ENCODE measurements at places on chromosomes 2 and 18.

DNA sequence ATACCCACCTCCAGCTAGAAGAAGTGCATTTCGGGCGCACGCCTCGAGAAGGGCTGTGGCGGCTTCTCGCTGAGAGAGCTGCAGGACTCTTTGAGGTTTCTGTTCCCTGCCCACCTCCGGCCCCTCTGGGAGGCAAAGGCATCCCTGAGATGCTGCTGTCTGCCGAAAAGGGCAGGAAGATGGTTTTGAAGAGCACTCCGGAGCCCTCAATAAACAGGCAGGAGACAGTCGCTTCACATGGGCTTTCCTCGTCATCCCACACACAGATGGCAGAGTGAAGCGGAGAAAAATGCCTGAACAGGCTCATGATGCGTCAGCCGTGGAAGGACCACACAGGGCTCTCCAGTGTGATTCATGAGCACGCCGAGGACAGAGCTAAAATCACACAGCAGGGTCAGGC lies 25.4 kb upstream of the GLI2 start:
- DNase-seq = peak; percentile 19

GRCh38 chr18:45783097-45784075 lies 42.1 kb upstream of the SIGLEC15 start:
- peak; percentile 65 for DNase-seq

GRCh38 chr2:224009605-224010315 lies 29.3 kb downstream of the SERPINE2 start:
- peak; percentile 57 for DNase-seq

DNA sequence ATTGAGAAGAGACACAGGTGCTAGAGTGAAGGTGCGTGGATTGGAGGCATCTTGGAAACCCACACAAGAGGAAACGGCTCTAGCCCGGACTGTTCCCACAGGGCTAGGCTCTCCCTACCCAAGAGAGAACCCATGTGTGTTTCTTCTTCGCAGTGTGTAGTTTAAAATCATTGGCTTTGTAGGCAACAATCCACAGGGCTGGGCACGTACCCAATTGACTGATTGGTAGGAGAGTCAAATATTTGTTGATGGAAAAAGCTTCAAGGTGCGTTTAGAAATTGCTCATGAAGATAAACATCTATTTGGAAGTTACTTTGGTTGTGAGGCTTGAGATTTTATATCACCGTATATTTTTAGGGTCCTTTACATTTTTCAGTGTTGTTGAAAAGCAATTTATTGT lies 13.2 kb upstream of the YWHAQ start:
- DNase-seq = no peak

DNA sequence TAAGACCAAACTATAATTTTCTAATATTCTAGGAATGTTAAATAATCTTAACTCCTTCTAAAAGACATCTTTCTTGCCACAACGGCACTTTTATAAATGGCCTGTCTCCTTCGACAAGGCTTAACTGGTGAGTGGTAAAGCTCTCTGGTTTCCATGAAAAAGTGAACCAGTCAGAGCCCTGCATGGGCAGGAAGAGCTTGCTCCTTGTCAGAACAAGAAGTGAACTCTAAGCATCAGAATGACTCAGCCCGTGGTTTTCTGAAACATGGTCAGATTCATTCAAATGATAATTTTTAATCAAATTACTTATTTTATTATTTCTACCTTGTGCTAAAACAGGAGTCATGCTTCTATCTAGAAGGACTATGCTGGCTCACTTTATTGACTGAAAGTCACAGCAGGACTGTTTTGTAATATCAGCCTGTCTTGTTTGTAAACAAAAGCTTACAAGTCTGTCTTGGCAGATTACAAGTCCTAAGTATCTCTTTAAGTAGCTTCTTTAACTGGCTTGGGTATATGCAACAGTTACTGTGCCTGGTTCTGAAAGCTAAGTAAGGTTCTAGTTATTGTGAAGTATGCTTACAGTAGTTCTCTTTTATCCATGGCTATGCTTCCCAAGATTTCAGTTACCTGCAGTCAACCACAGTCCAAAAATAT lies 245.4 kb downstream of the NAPG start:
- peak; percentile 16 for DNase-seq

DNA sequence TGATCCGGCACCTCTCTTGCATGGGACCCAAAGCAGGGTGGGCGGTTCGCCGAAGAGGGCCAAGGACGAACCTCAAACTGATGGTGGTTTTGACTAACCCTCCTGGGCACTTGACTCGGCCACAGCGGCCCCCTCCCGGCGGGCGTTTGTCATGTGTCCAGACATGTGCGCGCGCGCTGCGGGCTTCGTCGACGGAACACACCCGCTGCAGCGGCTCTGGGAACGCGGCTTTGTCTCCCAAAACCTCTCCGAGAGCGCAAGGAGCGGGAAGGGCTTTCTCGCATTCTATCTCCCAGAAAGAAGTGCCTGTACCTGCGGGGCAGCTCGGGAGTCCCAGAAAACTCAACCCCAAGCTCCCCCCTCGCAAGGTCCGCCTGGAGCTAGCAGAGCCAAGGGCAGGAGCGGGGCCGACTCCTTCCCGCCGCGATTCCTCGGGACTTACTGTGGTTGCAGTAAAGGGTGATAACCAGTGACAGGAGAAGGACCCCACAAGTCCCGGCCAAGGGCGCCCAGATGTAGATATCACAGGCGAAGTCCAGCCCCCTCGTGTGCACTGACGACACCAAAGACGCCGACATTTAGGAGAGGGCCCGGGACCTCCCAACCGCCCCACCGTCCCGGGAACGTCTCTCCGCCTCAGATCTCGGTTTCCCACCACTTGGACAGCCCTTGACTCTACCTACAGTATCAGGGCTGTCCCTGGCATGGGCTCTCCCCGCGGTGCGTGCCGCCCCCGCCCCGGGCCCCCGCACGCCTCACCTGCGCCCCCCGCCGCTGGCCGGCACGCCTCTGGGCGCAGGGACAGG lies 1.6 kb downstream of the CD8A start:
- peak; percentile 37 for DNase-seq

DNA sequence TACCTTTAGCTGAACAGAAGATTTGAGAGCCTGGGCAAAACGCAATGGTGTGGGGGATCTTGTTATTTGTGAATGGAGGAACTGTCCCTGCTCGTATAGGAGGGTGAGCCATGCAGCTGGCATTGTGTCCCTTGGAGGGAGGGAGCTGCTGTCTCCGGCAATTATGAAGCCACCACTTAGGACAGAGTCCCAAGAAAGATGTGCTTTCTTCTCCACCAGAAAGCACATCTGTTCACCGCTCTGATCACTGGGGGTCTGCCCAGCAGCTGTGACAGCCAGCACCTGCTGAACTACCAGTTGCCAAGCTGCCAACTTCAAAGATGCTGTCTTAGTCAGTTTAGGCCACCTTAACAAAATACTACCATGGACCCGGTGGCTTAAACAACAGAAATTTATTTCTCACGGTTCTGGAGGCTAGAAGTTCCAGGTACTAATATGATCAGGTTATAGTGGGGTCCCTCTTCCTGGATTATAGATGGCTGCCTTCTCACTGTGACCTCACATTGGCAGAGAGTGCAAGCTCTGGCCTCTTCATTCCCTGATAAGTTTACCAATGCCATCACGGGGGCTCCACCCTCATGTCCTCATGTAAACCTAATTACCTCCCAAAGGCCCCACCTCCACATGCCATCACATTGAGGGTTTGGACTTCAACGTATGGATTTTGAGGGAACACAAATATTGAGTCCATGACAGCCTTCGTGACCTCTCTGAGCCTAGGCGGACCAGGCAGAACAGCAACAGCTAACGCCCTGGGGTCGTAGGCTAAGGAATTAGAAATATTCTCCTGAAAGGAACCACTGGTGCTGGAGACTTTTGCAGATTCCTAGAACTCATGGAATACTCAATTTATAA lies 148.3 kb downstream of the RHBDD1 start:
- no peak for DNase-seq

- peak; percentile 57 for DNase-seq
Measured at GRCh38 chr2:120520929-120521912, 175.3 kb downstream of the INHBB start.

DNA sequence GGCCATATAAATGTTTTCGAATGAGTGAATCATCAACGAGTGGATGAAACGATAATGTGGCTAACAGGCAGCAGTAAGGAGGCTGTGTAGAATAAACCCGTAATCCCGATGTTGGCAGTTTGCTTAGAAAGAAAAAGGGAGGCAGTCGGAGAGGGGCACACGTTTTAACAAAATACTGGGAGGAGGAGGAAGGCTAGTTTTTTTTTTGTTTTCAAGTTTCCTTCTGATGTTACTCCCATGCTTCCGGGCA lies 476 bp upstream of the MSH2 start:
- DNase-seq = peak; percentile 73

DNA sequence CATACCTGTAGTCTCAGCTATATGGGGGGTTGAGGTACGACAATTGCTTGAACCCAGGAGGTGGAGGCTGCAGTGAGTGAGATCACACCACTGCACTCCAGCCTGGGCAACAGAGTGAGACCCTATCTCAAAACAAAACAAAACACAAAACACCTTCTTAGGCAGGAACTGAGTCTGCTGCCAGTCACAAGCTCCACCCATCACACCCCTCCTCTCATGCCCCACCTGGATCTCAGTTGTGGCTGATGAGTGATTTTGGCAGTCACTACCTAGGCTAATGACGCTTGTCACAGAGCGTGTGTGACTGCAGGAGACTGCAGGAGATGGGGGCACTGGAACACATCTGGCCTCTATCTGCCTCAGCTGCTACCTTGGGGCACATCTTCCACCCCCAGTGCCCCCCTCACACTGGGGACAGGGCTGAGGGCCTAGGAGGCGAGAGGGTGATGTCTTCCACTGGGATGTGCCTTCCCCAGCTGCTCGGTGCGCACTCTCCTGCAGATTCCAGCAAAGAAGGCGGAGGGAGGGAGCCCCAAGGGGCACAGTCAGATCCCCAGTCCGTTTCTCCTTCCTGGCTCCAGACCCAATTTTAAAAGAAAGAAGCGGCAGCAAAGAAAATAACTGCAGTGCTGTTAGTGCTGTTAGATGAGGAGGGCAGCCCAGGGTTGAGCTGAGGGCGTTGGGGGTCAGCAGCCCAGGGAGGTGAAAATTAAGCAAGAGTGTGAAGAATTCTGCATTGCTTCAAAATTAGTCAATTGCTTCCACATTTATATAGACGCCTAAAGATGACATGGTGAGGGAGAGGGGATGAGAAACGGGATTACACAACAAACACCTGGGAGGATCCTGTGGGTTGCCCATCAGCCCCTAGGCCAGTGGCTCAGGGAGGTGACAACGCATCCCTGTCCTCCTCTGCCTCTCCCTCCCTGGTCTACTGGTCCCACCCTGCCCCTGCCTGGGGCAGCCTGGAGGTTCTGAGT lies 143.6 kb upstream of the HAAO start:
- DNase-seq = no peak

DNA sequence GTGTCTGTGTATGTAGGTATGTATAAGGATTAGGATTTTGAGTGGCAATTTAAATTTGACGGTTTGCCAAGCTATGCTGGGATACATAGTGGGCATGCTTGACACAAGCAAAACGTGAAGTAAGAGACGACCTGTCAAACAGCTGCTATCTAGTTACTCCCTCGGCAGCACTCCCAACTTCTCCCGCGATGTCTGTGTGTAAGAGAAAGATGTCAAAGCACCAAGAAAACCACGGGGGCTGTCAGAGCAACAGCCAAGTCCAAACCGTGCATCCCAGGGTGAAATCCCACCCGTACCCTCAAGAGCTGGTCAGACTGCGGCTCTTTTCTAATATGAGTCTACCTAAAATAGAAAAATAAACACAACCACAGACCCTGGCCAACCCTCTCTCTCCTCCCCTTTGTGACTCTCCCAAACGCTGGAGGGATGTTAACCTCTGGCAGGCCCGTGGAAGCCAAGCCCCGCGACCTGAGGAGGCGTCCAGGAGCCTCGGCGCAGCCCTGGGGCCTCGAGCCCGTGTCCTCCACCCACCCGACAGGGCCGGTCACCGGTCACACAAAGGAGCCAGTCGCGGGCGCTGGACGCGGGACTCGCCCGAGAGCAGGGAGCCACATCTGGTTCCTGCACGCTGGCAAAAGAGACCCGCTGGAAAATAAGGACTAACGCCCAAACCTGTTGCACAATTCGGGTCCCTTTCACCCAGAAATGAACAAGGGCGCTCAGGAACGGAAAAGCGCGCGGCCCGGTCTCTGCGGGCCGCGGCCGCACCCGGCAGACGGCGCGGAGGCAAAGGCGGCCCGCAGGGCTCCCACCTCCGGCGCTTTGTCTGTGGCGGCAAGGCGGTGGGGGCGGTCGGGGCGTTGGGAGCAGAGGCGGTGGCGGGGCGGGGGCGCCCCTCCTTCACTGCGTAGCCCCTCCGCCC lies 925 bp downstream of the SESTD1 start:
- peak; percentile 68 for DNase-seq

GRCh38 chr18:26646901-26647300 lies 98.5 kb upstream of the KCTD1 start:
- no peak for DNase-seq

DNA sequence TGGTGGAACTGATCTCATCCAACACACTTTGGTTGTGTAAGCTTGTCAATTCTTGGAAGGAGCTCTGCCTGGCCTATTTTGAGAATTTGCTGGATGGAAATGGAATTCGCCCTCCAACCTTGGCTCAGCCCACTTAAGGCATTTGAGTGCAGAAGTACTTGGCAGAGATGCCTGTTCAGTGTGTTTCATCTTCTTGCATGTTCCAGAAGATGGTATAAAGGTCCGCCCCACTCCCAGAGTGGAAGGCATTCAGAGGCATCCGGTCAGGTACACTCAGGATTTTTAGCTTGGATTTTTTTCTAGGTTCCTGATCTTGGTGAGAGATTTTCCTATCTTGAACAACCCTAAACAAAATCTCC lies 61.3 kb upstream of the TXNDC2 start:
- DNase-seq = peak; percentile 73

- no peak for DNase-seq
Measured at GRCh38 chr18:48863432-48864065, 87.2 kb downstream of the SMAD7 start.

All from GM23248 (cell line).